NK-92 treated with Interleukin-12 subunit alpha and Interleukin-12 subunit beta, amount 100 ng/mL, for 24 hours (cell line): ENCODE measurements at places on chromosomes 2 and 18.

DNA sequence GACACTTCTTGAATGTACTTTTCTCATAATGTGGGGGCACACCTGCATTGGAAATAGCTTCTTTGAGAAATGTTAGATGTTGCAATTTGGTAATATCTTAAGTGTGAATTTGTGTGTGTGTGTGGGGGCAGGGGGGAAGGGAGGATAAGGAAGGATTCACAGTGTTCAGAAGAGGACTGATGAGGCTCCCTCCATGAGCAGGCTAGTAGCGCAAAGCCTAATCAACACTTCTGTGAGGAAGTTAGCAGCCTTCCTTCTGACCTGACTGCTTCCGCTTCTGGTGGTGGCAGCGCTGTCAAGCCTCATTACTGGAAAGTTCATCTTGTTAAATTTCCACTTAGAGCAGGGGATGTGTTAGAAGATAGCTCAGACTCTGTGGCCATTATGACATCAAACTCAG lies 295.4 kb upstream of the SPRED2 start:
- no peak for DNase-seq

GRCh38 chr2:172736424-172737174 lies 954 bp downstream of the RAPGEF4 start:
- DNase-seq: no peak

DNA sequence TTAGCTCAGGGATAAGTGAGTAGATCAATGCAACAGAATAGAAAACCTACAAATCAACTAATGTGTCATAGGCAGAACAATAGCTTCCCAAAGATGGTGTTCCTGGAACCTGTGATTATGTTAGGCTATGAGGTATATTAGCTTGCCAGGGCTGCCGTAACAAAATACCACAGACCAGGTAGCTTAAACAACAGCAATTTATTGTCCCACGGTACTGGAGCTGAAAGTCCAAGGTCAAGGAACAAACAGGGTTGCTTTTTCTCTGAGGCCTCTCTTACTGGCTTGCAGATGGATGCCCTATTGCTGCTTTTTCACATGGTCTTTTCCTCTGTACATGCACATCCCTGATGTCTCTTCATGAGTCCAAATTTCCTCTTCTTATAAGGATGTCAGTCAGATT lies 354.9 kb downstream of the TNS1 start:
- DNase-seq: no peak

GRCh38 chr18:61894751-61895524 lies 2.1 kb upstream of the RNF152 start:
- DNase-seq: no peak

DNA sequence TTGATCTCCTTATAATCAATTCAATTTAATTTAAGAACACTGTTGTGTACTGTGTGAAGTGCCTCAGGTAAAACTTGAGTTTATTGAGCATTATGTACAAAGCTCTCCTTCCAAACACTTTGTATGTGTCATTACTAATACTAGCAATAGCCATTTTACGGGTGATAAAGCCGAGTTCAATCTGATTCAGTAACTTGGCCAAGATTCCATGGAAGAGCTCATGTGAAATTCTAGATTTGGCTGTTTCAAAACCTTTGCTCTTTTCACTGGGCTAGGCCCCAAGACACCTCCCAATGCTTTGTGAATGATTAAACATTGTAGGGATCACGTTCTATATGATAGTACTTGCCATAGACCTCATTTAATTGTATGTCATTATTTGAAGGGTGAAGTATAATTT lies 8.9 kb upstream of the NFE2L2 start:
- no peak for DNase-seq

DNA sequence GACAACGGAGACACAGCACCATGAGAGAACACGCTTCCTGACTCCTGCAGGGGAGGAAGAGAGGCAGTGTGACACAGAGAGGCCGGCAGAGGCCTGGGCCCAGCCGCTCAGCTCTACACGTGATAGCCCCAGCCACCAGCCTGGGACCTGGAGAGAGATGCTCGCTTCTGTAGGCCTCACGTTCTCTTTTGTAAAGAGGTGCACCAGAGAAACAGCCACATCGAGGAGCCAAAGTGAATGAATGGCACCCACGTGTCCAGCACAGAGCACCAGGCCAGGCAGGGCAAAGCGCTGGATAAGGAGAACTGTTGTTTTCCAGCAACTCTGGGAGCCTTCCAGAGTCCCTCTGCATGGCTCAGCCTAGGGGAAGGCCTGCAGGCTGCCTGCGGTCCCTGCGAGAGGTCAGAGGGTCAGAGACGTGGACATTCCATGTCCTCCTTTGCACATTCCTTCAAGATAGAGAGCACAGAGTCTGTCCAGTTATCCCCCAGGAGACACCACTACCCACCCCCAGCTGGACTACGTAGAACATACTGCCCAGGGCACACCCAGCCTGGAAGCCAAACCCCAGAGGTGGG lies 14.2 kb downstream of the LIMS2 start:
- no peak for DNase-seq

DNA sequence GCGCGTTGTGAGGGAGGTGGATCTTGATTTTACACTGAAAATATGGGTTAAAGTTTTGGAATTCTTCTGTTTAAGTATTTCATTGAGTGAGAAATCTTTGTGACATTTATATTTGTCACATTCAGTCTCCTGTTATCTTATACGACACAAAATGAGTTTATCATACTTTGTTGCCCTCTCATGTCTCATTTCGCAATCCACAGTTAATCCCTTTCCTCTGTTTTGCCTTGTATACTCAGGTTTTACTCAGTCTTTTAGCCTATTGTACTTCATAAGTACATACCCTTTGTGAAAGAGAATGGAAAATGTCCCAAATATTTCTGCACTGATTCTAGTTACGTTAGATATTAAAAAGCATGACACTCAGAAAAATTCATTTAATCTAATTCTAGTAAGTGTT lies 142.7 kb downstream of the ATP9B start:
- no peak for DNase-seq

- no peak for DNase-seq
Measured at GRCh38 chr18:524466-524865, 24.0 kb upstream of the COLEC12 start.

GRCh38 chr2:99420031-99420430 lies 69.8 kb downstream of the REV1 start:
- no peak for DNase-seq

DNA sequence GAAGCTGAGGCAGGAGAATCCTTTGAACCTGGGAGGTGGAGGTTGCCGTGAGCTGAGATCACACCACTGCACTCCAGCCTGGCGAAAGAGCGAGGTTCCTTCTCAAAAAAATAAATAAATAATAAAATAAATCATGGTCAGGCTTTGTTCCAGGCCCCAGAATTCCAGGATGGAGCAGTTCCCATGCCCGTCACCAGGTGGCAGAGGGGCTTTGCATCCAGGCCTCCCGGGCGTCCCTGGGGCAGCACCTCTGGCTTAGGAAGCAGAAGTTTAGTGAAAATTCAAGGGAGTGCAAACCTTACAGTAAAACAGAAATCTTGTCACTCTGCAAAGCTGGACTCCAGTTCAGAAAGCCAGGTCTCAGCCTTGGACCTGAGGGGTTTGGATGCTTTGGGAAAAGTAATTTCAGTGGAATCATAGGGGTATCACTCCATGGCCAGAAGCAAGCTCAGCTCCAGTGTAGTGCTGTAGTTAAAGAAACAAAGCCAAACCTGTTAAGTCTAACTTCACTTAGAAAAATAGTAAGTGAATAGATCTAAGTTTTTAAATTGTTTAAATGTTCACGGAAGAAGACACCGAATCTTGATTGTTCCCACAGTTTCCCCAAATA lies 512.7 kb downstream of the CMPK2 start:
- DNase-seq: no peak

DNA sequence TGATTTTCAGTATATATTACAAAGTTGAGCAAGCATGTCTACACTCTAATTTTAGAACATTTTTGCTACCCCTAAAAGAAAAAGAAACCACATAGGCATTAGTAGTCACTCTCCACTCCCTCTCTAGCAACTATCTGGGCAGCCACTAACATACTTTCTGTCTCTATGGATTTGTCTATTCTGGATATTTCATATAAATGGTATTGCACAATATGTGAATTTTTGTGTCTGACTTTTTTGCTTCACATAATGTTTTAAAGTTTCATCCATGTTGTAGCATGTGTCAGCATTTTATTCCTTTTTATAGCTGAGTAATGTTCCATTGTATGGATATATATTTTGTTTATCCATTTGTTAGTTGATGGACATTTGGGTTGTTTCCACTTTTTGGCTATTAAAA lies 232.5 kb upstream of the CTAGE1 start:
- DNase-seq: no peak

- DNase-seq: no peak
Measured at GRCh38 chr2:148132412-148132811, 111.5 kb downstream of the MBD5 start.

DNA sequence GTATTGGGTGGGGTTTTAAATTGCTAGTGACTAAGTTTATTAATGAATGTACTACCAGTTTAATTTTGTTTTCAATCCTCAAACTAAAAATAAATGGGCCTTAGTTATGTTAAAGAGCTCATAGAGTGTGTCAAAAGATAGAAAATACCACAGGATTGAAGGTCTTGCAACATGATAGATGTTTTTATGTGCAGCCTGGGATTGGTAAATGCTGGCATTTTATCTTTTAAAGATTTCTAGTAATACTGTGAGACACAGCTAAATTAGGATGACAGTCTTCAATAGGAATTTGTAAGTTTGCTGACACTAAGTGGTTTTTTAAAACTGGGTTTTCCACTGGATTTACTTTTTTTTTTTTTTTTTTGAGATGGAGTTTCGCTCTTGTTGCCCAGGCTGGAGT lies 122.3 kb downstream of the HAUS1 start:
- DNase-seq: no peak

DNA sequence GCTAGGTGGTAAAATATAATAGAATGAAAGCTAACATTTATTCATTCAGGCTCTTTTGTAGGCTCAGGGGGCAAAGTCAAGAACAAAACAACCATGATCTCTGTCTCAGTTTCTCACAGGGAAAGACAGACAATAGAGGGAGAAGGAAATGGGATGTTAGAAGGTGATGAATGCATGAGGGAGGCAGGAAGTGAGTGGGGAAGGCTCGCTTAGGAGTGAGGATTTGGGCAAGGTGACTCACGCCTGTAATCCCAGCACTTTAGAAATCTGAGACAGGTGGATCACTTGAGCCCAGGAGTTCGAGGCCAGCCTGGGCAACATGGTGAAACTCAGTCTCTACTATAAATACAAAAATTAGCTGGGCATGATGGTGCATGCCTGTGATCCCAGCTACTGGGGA lies 88.4 kb downstream of the CTIF start:
- no peak for DNase-seq

- DNase-seq: no peak
Measured at GRCh38 chr18:13186687-13187086, 31.9 kb upstream of the LDLRAD4 start.

DNA sequence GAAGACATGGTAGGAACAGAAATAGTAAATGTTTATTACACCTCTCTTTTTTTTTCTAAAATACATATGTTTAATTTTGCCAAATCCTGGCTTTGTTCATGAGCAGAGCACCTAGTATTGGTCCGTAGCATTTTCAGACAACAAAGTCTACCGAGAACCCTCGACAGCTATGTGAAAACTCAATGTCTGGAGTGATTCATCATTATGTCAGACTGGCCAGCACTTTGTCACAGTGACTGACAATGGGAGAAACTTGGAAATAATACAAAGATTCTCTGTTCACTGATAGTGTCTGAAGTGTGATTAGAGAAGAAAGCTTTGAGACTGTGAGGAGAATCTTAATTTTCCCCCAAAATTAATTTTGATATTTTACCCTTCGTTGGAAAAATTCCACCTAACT lies 143.0 kb downstream of the HNMT start:
- DNase-seq: no peak
